ENCODE measurements at places on chromosomes 4 and X.

GRCh38 chr4:1155314-1155713, 17.1 kb downstream of the SPON2 start:
- no peak for DNase-seq

DNA sequence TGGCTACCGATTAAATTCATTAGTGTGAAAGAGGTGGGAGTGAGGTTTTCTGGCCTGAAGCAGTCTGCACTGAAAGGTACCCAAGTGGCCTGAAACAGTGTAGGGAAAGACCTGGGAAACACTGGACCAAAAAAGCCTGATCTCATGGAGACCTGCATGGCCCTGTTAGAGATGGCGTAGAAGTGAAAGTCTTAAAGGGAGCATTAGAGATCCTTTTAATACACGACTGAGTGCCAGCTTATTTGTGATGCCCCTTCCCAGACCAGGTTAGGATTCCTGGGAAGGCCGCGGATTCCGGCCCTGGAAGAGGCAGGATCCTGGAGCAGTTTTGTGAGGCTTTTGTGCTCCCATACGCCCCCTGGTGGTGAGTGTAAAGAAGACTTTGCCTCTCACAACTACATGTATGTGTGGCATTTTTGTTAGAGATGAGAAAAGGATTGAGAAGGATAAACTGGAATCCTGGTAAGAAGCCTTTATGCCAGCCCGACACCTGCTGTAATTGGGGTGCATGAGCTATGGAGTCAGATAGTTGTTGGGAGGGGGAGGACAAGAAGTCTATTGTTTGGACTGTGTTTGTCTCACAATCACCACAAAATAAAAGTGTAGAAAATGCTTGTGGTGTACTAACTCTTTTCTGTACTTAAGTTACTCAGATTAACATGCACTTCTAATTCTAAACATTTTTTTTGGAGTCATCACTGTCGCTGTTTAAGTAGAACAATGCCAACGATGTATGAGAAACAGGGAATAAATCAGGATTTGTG, 54.0 kb downstream of the JADE1 start:
- no peak for DNase-seq

DNA sequence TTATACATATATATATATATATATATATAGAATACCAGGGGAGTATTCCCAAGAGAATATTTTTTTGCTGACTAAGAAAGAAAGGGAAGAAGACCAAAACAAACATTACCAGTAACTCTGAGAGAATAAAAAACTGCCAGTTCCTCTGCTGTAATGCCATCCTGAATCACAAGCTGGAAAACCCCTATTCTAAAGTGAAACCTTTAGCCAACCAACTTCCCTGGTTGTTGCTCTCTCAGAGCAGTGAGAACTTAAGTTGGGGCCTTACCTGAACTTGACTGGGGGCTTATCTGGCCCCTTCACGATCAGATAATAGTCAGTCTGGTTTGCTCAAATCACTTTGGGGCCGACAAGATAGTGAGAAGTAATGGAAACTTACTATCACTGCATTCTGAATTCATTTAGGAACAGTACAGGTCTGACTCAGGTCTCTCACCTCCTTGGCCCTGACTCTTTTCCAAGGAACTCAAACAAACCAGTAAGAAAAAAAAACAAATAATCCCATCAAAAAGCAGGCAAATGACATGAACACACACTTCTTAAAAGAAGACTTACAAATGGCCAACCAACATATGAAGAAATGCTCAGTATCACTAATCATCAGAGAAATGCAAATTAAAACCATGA, 62.5 kb downstream of the CD40LG start:
- DNase-seq: no peak

DNA sequence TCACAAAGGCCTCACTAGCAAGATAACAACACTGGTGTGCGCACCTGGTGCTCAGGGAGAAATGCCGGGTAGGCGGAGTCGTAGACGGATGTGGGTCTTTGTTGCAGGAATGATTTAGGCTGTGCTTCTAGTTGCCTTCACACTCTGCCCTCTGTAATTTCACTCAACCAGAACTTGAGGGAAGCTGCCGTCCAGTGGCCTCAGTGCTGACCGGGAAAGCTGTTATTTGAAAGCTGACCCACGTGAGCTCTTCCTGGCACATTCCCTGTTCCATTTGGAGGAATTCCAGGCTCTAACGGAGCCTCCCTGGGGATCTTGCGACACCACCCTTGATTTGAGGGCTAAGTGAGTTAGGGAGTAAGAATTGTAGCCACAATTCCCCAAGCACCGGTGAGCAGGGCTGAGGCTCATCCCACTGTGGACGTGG, 15.9 kb downstream of the SH3TC1 start:
- peak; percentile 15 for DNase-seq

DNA sequence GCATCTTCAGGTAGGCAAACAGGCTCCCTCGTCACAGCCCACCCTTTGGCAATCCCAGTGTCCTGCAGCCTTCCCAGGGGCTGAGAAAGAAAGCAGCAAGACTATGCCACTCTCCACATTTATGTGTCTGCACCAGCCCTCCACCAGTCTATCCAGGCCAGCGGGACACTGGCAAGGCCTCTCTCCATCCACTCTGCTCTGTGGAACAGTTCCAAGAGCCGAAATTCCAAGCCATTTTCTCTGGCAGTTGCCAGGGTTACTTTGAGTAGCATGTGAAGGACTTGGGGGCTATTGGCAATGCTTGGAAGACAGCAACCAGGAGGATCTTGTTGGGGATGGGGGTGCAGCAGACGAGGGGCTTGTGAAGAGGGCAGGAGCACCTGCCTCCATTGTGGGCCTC, 52.1 kb downstream of the TSC22D3 start:
- DNase-seq: peak; percentile 41

- DNase-seq: no peak
Observed at GRCh38 chr4:114036426-114036825, 57.0 kb upstream of the ARSJ start.

DNA sequence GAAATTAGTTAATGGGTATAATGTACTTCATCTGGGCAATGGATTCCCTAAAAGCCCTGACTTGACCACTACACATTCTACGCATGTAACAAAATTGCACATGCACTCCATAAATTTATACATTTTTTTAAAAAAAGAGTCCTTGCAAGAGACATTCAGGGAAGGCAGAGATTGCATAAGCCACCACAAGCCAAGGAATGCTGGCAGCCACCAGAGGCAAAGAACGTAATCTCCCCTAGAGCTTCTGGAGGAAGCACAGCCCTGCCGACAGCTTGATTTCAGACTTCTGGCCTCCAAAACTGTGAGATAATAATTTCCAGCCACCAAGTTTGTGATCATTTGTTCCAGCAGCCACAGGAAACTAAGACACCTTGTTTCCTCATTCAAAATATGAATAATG, 185.6 kb upstream of the GALNT7 start:
- no peak for DNase-seq

DNA sequence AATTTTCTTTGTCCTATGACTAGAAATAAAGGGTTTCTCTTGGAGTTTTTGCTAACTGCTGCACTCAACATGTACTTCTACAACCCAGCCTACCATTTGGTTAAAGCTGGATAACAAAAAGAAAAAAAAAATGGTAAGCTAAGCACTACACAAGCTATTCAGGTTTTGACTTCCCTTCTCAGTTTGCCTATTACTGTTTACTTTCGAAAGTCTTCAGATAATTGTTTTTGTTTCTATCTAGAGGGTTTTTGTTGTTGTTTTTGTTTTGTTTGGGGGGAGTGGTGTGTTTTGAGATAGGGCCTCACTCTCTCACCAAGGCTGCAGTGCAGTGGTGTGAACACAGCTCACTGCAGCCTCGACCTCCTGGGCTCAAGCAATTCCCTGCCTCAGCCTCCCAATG, 46.6 kb downstream of the CLOCK start:
- DNase-seq: no peak

DNA sequence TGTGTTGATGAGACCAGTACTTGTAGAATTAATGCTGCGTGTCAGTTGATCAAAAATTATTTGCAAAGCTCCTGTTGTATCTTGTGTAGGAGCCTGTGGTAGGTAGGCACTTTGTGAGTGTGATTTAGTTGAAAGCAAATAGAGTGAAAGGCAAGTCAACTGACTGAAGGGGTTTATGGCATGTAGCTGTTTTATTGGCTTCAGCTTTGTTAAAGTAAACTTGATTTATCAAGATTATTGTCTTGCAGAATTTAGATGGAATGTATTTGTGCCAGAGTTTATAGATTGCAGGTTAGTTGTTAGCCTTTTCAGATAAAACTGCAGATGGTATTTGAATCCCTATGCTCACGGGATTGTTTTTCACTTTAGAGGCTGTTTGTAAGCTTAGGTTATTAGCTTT, 128.0 kb downstream of the FRAS1 start:
- DNase-seq: peak; percentile 43

- no peak for DNase-seq
Observed at GRCh38 chr4:79913581-79913980, 159.4 kb downstream of the ANTXR2 start.

DNA sequence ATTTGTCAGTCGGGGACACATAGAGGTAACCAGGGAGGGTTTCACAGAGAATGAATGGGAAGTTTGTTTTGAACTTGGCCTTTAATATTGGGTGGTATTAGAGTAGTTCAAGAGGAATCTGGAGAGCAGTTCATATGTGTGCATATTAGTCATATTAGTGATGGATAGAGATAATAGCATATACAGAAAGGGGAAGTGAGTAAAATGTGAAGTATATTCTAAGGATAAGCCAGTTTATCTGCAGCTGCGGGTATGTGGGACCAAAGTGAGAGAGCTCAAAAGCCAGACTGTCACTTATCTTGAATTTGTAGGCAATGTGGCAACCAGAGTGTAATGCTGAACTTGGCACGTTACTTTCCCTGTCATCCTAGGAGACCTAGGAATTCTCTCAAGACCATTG, 169.9 kb downstream of the AFF2 start:
- DNase-seq: no peak

GRCh38 chr4:56674984-56675383, 6.1 kb downstream of the HOPX start:
- peak; percentile 46 for DNase-seq

DNA sequence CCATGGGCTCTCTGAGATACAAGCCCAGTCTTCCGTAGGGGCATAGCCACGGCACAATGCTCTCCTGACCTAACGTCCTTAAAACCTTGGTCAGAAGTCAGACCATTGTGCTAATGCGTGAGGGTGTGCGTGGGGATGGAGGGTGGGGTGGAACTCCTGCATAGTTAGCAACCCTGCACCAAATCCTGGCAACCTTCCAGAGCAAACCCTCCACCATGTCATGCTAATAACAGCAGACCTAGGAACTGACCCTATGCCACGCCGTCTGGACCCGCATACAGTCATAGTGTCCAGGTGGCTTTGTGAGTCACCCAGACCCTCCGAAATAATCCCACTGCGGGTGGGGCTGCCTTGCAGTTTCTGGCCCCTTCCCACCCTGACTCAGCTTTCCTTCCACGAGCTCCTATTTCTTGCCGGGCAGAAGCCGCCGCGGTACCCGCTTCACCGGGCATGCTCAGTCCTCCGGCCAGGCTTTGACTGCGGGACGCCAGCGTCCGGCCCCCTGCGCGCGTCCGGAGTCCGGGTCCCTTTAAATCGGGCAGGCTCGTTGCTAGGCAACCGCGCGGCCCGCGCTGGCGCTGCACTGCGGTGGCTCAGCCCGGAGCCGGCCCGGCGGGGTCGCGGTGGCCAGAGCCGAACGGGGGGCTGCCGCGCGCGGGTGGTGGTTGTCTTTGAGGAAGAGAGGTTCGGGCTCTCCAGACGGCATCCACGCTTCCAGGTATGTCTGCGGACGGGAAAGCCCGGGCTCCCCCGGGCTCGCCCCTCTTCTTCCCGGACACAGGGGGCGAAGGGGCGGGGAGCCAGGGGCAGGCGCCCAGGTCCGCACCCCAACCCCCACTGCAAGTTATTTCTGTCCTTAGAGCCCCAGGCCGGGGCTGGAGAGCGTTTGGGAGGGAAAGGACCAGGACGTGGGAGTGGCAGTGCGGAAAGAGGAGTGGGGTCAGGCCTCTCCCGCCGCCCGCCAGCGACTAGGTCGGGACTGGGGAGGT, at the start of gene CCDC160:
CCDC160 (plus strand) TSS at position 557 of the 989 bp plus-strand sequence. CDS start 7,619 bp downstream, outside the sequence.
- no peak for DNase-seq

GRCh38 chr4:143256456-143256855, 71.7 kb downstream of the USP38 start:
- no peak for DNase-seq

- peak; percentile 62 for DNase-seq
Observed at GRCh38 chrX:56233682-56234081, 1.5 kb downstream of the KLF8 start.

GRCh38 chrX:64842492-64842891, 133.8 kb downstream of the ZC4H2 start:
- no peak for DNase-seq

DNA sequence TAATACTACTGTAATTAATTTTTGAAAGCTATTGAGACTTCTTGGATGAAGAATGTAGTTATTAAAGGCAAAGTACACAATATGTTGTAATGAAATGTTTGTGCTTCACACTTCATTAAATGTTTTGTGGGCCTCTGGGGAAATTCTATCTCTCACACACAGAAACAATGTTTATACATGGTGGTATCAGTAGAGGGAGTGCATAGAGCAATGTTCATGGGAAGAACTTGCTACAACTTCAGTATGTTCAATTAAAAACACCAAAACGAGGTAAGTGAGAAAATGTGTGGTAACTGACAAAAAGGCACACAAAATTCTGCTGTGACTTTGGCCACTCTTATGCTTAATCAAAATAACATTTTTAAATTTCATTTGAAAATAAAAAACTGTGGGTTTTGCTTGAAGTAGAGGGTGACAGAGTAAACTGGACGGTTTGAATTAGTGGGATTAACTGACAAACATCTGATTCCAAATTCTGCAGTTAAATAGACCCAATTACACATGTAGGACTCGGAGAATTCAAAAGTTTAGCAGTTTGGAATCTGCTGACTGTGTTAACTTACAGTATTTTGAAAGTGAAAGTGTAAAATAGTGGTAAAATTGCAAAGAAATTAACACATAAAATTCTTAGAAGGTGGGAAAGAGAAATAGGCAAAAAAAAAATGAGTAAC, 111.4 kb upstream of the TTC29 start:
- no peak for DNase-seq

- no peak for DNase-seq
Observed at GRCh38 chr4:134117392-134118183, 84.0 kb downstream of the PABPC4L start.

DNA sequence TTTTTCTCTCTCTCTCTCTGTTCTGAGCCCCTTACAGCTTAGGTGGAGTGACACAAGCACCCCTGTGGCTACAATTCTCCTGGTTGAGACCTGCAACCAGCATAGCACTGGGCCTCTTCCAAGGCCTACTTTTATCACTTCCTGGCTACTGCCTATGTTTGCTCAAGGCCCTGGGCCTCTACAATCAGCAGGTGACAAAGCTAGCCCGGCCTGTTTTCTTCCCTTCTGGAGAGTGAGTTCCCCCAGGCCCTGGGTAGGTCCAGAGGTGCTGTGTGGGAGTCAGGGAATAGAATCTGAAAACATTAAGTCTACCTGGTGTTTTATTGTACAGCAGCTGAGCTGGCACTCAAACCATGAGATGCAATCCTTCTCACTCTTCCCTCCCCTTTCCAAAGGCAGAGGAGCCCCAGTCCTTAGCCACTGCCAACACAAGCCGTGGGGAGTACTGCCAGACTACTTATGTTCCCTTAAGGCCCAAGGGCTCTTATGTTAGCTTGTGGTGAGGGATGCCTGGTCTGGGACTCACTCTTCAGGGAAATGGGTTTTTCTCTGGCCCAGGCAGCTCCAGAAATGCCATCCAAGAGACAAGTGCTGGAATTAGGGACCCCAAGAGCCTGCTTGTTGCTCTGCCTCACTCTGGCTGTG, 23.8 kb upstream of the MAGEC3 start:
- no peak for DNase-seq

Measured in DMS79 (cell line).